Lung microvascular endothelial cell (primary cell): ENCODE measurements at places on chromosomes 12 and 14. TPM values are rescaled to one million over a fixed set of nuclear protein-coding genes. Genes with fewer than 3 reads are reported as not detected.

GRCh38 chr12:51760231-51760630, 88.3 kb downstream of the FIGNL2 start:
- DNase-seq: no peak

GRCh38 chr14:95597784-95598211, 62.9 kb downstream of the GLRX5 start:
- DNase-seq: no peak

DNA sequence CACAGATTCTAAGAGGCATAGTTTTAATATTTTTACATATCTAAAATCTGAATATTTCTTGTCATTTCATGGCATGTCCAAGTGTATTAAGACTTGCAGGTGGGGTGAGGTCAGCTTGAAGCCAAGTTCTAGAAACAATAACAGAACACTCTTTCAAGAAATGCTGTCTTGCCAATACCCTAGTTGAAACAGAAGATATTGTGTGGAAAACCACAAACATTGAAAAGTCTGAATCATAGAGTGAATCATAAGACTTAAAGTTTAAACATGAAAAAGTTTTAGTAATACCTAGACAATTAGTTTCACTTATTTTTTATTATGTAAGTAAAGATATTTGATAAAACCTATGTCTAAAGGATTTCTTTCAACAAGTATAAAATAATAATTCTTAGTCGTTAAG, 191.5 kb upstream of the CAND1 start:
- DNase-seq: no peak

- no peak for DNase-seq
These were observed 94.9 kb downstream of the ALG10B start for GRCh38 chr12:38411426-38411825.

The SCN8A gene
- total RNA-seq: under 0.01 and 0.44 TPM in 2 replicates

The A2M gene
- total RNA-seq: 3.8 and 19.0 TPM in 2 replicates

The HOXC9 gene
- total RNA-seq: 0.22 TPM in 1 of 2 replicates, not detected in the other

The PPFIA2 gene
- total RNA-seq: not detected in 2 replicates

The C3AR1 gene
- total RNA-seq: 0.22 TPM in 1 of 2 replicates, not detected in the other
